ENCODE measurements at places on chromosomes 1 and 21.
A peak's percentile ranks its signal among the peaks of the same experiment; 100 is the strongest.

DNA sequence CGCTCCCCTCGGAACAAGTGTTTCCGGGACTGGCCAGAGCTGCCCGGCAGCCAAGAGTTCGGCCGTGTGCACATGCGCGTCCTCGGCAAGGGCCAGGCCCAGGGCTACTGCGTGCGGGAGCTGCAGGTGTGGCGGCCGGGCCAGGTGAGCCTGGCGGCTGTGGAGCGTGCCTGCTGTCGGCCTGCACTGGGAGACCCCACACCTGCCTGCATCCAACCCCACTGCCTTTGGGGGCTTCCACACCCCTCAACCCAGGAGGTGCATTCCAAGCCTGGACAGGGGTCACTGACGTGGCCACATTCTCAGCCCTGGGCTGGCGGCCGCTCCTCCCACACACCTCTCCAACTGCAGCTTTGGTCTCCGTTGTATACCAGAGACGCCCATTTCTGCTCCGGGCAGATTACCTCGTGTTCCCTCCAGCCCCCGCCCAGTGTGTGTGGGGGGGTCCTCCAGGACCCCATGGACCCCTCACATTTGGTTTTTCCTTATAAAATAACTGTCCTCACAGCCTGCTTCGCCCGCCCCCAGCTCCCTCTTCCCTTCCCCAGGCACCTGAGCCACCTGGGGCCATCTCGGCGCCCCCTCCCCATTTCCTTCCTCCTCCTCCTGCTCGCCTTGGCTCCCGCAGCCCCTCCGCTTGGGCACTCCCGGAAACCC, 6.1 kb downstream of the RNF223 start:
- no peak for DNase-seq

- no peak for DNase-seq
Measured at GRCh38 chr1:48726139-48726538, 50.6 kb downstream of the BEND5 start.

- no peak for DNase-seq
Measured at GRCh38 chr21:35606146-35606545, 454.2 kb downstream of the SETD4 start.

GRCh38 chr21:45393021-45393420, 11.9 kb upstream of the COL18A1 start:
- no peak for DNase-seq

DNA sequence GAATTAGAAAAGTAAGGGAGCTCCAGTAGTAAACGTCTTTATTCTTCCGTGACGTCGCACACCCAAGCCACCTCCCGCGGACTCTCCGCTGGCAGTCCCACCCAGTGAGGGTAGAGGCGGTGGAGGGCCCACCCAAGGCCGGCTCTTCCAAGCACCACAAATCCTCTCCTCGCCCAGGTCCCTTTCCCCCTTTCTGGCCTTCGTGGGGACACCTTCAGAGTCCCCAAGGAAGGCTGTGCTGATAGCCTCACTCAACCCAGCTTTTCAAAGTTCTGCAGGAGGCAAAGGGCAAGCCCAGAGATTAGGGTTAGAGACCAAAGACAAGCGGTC, 349 bp upstream of the GPN2 start:
- DNase-seq = no peak

DNA sequence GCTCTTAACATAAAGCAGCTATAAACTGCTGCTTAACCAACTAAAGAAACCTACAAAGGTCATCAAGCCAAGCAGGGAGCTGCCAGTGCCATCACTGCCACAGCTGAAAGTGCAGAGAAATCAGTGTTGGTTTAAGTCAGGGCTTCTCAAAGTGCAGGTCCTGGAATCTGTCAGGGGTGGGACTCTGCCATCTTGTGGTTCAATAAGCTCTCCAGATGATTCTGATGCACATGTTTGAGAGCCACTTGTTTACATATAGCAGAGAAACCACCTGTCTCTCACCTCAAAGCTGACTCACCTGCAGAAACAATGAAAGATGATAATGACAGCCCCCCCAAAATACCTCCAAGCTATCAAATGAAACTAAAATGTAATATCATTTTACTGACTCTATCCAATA, 49.3 kb downstream of the SH3GLB1 start:
- DNase-seq = no peak

DNA sequence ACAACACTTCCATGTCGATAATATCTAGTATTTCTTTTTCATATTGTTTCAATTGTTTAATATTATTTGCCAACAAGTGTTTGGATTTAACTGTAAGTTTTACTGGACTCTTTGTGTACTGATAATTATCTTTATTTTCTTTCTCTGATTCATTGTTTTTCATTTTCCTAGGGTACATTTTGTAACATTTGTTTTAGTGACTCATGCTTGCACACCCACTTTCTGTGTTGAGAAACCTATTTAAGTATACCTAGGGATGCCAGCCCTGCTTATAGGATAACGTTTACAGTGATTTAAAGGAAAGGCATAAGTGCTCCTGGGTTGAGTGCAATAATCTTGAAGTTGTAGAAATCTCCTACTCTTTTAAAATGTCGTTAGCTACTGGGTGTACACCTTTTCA, 1386.0 kb upstream of the ADGRL4 start:
- DNase-seq = no peak

GRCh38 chr1:199109160-199109559, 470.3 kb downstream of the PTPRC start:
- peak; percentile 17 for DNase-seq

- no peak for DNase-seq
Measured at GRCh38 chr1:184896000-184896399, 78.3 kb downstream of the NIBAN1 start.
